ENCODE measurements at places on chromosomes 13 and 19. TPM values are rescaled to one million over a fixed set of nuclear protein-coding genes. Genes with fewer than 3 reads are reported as not detected.

GRCh38 chr19:35872180-35872579 lies 3.8 kb downstream of the APLP1 start:
- no peak for DNase-seq

- no peak for DNase-seq
Observed at GRCh38 chr13:102903659-102904407, 58.0 kb downstream of the ERCC5 start.

- DNase-seq: no peak
Observed at GRCh38 chr19:39834287-39834841, 402 bp upstream of the DYRK1B start.

- peak; percentile 77 for DNase-seq
Observed at GRCh38 chr19:43624933-43625332, 5.5 kb upstream of the ZNF428 start.

The ZNF160 gene
- 41.4 TPM for total RNA-seq

GRCh38 chr13:36344886-36345437 lies 1.2 kb downstream of the SPART start:
- no peak for DNase-seq

GRCh38 chr19:36030264-36031148 lies 2.2 kb downstream of the CLIP3 start:
- no peak for DNase-seq

The ZNF526 gene
- 18.5 TPM for total RNA-seq

The PTGIR gene
- 0.31 TPM for total RNA-seq

DNA sequence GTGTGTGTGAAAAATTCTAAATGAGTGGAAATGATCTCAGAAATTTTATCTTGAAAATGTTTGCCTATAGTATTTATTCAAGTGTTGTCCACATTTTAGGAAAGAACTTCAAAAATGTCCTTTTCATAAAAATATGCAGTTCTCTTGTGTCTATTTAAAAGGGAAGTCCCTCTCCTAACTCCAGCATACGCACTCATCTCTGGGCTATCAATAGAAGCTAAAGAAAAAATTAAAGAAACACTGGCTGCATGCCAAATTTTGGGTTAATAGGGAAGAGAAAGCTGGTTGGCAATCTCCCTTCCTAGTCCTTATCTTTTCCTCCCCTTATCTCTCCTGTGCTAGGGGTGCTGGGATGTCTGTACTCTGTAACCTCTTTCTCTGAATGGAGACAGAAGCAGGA lies 313.3 kb downstream of the ENOX1 start:
- no peak for DNase-seq

GRCh38 chr19:20969898-20970297 lies 46.8 kb downstream of the ZNF85 start:
- no peak for DNase-seq

The GNG7 gene
- 0.59 TPM for total RNA-seq

DNA sequence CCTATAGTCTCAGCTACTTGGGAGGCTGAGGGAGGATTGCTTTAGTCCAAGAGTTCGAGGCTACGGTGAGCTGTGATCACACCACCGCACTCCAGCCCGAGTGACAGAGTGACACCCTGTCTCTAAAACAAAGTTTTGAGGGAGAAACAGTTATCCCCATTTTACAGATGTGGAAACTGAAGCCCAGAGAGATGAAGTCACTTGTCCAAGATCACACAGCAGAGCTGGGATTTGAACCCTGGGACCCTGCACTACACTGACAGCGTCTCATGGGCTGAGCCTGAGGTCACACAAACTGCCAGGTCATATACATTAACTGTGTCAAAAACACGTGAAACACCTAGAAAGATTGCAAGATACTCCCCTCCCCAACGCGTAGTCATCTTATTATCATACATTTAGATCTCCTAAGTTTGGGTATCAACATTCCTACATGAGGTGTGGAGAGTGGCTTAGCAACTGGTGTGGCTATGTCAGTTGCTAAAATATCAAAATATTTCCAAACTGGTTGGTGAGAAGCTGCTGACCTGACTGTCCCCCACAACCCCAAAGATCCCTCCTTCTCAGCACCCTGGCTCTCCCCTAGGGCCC lies 8.2 kb downstream of the FCGBP start:
- DNase-seq: no peak

The KLF1 gene
- 0.52 TPM for total RNA-seq

DNA sequence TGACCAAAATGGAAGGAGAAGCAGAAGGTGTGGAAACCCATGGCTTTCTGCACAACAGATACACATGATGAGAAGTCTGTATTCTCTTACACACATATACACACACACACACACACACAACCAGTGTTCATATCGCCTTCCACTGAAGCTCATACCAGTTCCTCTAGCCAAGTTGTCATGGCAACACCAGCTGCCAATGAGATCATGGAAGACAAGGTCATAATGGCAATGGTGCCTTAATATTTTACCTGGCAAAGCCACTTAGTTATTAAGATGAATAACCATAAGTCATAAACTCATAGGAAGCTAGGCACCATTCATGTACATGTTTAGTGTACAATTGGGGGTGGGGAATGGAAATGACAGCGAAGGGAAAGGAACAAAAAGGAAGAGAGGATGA lies 2.6 kb upstream of the DHRS12 start:
- no peak for DNase-seq

DNA sequence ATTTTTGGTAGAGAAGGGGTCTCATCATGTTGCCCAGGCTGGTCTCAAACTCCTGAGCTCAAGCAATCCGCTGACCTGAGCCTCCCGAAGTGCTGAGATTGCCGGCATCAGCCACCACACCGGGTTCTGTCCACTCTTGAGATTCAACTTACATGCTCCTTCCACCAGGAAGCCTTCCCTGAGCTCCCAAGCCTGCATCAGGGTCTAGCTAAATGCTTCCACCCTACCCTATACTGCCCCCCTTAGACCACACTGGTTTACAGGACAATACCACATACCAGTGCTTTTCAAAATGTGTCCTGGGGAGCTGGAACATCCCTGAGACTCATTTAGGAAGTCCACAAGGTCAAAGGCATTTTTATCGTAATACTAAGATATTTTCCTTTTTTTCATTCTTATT lies 15.1 kb upstream of the CACNG8 start:
- DNase-seq: no peak

GRCh38 chr13:70386919-70387318 lies 278.7 kb upstream of the KLHL1 start:
- no peak for DNase-seq

GRCh38 chr19:17358395-17358794 lies 18.7 kb downstream of the PLVAP start:
- DNase-seq: no peak

DNA sequence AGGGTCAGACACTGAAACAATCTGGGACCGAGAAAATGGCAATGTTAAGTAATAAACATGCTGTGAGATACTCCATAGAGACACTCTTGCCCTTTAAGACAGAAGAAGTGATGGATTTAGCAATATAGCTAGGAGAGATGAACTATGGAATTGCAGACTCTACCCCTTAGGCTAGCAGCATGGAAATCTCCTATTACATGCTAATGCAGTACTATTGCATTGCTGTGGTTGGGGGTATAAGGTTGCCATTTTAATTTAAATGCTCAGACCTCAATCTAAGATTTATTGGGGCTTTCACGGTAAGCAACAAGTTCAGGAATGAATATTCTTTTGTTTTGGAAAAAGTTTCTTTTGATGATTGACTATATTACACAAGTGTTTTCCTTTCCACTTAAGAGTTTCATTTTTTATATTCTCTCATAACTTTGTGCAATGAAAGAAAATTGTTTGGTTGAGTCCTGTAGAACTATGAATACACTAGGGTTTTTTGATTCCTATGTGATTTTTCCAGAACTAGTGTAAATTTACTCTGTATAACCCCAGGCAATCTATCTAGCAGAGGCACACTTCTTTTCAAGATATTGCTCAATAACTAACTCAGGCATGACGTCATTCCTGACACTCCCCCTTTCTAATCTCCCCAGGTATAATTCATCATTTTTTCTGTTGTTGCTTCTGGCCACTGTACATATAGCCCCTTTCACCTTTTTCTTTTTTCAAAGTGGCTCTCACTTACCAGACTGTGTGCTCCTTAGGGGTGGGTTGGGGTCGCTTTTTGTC lies 394.7 kb upstream of the KLF12 start:
- no peak for DNase-seq

DNA sequence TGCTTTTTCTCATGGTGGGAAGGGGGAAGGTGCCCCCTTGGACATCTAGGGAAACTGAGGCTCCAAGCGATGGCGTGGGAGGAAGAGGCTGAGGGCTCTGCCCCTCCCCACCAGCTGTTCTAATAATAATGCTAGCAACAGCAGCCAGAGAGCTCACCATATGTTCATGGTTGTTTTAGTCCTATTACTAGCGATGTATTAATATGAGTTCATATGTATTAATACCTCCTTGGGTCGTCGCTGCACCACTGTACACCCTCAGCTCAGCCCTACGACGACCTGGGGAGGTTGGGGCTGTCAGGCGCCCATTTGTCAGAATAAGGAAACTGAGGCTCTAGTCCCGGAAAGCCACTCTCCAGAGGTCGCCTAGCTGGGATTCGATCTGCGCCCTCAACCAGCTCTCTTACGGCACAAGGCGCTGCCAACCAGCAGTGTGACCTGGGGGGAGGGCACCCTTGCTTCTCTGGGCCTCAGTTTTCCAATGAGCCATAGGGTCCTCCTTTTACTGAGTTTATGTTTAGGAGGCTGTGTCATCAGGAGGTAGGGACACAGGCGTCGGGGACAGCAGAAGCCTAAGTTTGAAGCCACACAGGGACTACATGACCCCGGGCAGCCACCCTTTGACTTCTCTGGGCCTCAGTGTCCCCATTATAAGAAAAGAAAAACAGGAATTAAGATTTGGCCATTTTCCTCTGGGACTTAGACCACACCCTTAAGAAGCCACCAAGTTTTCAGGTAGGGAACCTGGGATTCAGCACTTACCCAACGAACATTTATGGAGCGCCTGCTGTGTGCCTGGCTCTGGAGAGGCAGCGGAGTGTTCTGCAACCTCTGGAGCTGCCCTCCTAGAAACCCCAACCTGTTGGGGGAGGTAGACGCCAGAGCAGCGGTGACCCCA lies 664 bp downstream of the MAST3 start:
- DNase-seq: no peak

DNA sequence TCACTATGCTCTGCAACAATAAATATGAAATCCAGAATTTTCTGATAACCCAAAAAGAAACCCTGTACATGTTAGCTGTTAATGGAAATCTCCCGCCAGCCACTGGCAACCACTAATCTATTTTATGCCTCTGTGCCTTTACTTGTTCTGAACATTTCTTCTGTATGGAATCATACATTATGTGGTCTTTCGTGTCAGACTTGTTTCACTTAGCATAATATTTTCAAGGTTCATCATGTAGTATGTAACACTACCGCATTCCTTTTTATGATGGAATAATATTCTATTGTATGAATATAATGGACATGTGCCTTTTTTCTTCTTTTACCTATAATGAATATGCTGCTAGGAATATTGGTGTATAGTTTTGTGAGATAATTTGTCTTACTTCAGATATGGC lies 1123.3 kb downstream of the EFNB2 start:
- no peak for DNase-seq

The SYDE1 gene
- not detected for total RNA-seq

DNA sequence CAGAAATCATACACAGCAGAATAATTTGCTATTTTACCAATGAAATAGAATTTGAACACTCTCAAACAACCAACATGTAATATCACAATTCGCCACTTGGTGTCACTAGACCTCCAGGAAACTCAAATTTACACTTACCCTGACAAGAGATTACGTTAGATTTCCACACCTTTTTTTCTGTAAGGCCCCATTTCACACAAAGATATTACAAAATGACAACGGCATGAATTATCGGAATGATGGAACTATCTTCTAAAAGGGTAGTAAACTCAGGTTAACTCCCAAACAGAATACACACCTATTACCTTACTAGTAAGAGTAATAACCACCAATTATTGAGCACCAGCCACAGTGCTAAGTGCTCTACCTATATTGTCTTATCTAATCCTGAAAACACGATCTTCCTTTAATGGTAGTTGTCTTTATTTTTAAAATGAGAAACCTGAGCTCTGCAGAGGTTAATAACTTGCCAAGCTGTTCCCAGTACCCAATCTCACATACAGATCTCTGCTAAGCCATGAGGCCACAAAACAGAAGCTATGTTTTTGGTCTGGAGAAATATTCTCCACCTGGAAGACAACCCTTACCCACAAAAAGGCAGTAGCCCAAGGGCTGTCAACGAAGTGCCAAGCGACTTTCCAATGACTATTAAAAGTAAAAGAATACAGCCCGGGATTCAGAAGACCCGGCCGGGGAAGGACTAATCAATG lies 152.4 kb downstream of the DCLK1 start:
- DNase-seq: no peak

GRCh38 chr13:113982296-113982661 lies 8.4 kb upstream of the C13orf46 start:
- DNase-seq: peak; percentile 46

GRCh38 chr13:24894972-24895300 lies 131.0 kb downstream of the RNF17 start:
- DNase-seq: no peak

DNA sequence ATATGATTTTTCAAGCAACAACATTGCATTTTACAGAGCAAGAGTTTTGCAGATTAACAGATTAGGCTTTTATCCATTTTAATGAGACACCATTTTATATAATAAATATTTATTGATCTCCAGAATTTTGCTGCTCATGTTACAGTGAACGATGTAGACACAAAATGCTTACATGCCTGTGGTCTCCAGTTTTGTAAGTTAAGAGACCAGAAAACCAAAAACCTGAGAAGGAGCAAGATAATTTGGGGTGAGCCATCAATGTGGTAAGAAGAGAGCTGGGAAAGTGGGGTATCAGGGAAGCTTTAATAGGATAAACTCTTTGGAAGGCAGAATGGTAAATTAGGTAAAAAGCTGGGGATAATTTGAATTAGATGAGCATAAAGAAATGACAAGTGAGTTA lies 2100.5 kb upstream of the PCDH20 start:
- no peak for DNase-seq

GRCh38 chr19:10812196-10812595 lies 23.8 kb downstream of the TMED1 start:
- no peak for DNase-seq

The LYPD3 gene
- not detected for total RNA-seq

The IZUMO1 gene
- total RNA-seq: not detected

The LENG1 gene
- total RNA-seq: 7.5 TPM

GRCh38 chr19:6062274-6062673 lies 48.0 kb downstream of the RFX2 start:
- no peak for DNase-seq

GRCh38 chr13:67228916-67229315 lies 1.2 kb downstream of the PCDH9 start:
- no peak for DNase-seq

DNA sequence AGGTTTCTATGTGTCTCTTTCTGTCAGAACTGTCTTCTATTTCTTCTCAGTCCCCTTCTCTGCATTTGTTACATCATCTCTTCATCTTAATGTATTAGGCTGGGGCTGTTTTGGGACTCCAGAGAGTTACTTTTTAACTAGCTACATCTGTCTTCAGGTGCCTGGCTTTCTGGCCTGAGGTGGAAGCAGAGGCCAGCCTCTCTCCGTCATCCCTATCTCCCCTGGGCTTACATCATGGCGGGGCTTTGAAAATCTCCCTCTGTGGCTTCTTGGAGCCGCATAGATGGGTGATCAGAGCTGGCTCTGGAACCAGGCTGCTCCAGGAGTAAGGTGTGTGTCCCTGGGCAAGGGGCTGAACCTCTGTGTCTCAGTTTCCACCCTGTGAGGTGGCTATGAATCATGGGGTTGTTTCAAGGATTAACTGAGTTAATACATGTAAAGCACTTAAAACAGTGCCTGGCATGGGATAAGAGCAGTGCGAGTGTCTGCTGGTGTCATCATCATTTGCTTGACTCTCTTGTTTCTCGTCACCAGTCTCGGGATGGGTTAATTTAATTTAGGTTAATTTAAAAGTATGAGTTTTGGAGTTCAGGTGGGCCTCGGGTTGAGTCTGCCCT lies 2.0 kb downstream of the EPN1 start:
- DNase-seq: no peak

Measured in natural killer cell treated with Interleukin-12 subunit alpha and Interleukin-12 subunit beta and Interleukin-15 and Interleukin-18, amount 100 ng/mL, for 72 hours (primary cell).